ENCODE measurements at places on chromosomes 2 and 18.
A peak's percentile ranks its signal among the peaks of the same experiment; 100 is the strongest.

- no peak for DNase-seq
These were observed 26.8 kb downstream of the NIFK start for GRCh38 chr2:121709776-121710469.

GRCh38 chr2:61116302-61116701 lies 45.7 kb upstream of the C2orf74 start:
- no peak for DNase-seq

DNA sequence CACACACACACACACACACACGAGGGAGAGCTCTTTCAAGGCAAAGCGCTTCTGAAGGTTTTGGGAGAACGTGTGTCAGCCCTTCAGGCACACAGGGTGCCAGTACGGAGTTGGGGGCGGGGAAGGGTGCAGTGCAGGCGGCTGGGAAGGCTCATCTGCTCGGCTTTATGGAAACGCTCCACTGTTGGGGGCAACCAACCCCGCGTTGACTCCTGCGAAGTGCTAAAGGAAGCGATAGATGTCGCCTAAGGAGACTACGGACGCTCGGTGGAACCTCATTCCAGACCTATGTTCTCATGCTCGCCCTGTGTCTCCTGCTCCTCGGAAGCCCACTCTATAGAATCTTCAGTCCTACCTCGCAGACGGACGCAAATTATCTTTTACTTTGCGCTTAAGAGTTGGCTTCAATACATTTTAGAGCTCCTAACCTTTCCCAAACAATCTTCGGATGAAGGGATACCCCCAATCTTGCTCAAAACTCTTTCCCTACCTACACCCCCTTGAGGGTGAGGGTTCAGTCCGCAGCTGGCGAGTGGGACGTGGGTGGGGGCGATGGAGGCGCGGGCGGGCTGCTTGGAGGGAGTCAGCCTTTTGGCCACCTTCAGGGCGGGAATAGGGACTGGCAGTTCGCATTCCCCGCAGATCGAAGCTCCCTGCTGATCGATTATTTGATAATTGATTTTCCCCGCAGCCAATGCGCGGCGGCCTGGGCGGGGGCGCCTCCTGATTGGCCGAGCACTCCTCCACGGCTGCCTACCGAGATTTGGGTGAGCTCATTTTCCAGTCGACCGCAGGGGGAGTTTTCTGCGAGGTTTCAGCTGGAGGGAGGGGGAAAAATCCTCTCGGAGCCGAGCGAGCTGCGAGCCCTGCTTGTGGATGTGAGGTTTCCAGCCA lies 1.9 kb upstream of the MEIS1 start:
- DNase-seq: peak; percentile 90

DNA sequence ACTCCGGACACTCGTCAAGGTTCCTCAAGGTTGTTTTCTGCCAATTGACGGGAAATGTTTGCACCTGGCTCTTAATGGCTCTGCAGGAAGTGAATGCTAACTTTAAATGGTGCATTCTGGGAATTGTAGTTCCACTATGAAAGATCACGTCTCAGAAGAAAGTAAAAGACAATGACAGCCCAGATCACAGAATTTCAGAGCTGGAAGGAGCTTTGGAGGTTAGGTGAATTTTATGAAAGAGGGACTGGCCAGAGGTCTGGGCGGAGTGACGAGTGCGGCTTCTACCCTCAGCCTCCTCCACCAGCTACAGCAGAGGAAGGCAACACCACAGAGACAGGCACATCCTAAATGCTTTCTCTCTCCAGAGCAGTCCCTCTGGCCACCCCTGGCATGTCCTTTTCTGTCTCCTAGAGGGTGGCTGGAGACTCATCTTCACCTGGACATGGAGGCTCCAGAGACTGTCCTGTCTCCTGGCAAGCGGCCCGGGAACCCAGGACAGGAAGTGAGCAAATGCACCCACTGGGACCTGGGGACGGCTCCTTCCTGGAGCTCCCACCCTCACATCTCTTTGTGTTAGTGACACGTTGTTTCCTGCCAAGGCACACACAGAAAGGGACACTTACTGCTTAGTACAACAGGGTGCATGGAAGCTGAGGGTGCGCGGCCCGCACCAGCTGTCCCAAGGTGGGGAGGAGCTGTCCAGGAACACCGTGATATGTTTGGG lies 19.4 kb downstream of the THAP4 start:
- DNase-seq: no peak

- no peak for DNase-seq
These were observed 81.4 kb downstream of the TGOLN2 start for GRCh38 chr2:85246348-85246747.

DNA sequence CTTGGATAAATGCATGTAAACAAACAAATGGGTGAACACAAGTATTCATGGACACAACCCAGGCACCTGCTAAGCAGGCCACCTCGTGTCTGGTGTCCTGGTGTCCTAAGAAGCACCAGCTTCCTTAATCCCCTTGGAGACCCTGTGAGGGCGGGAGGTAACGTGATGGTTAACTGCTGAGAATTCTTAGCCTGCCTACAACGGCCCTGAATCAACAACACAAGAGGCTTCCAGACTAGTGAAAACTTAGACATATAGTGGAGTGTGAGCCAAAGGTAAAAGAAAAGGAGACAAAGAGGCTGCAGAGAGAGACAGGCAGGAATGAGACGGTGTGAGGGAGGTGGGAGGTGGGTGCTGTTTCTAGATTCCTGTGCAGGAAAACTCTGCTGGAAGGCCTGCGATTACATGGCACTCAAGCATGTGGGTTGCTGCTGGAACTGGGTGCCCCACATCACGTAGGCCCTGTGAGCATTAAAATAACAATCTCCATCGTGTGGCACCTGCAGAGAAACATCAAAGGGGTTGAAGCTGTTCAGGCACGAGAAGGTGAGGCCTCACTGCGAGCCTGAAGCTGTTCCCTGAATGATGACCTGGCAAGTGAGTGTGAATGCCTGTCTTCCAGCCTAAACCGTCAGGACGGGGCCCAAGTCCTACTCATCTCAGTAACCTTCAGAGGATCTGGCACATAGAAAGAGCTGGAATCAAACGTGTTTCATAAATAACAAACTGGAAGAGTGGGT lies 64.2 kb downstream of the RPL37A start:
- no peak for DNase-seq

- no peak for DNase-seq
These were observed 51.0 kb upstream of the MCFD2 start for GRCh38 chr2:46966576-46966975.

DNA sequence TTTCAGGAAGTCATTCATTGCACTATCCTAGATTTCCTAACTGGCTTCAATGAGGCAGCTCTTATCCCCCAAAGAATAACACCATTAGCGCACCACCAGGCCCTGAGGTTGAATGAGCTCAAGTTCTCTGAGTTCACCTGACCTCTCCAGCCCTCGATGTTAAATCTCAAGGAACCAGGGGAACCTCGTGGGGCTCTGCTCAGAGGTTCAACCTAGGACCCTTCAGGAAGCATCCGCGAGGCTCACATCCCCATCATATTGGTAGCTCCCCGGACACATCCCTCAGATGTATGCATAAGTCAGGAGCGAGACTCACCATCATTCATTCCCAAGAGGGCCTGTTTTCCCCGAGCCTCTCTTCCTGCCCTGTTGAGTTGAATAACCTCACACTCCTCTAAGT lies 145.6 kb upstream of the KLHL29 start:
- DNase-seq: no peak

- DNase-seq: no peak
These were observed 246.0 kb downstream of the LRRTM1 start for GRCh38 chr2:80058562-80058961.

DNA sequence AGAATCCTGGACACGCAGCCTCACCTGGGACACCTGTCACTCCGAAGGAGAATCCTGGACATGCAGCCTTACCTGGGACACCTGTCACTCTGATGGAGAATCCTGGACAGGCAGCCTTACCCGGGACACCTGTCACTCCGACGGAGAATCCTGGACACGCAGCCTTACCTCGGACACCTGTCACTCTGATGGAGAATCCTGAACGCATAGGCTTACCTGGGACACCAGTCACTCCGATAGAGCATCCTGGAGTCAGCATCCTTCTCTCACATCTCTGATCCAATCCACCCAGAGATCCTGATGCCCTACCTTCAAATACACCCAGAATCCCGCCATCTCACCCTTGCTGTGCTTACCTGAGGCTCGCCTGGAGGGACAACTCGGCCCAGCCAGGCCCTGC lies 154.9 kb downstream of the NDUFA10 start:
- DNase-seq: no peak

Data from AG04449 (cell line).